ENCODE measurements at places on chromosomes 1 and 21. TPM values are rescaled to one million over a fixed set of nuclear protein-coding genes. Genes with fewer than 3 reads are reported as not detected.
A peak's percentile ranks its signal among the peaks of the same experiment; 100 is the strongest.

The UQCRH gene
- 851 TPM for total RNA-seq

The C1QTNF12 gene
- 3.5 TPM for total RNA-seq

The OR2L8 gene
- total RNA-seq = not detected

The C1orf116 gene
- total RNA-seq = 0.56 TPM

- no peak for DNase-seq
Observed at GRCh38 chr1:24316645-24317044, 2.5 kb upstream of the GRHL3 start.

- DNase-seq = peak; percentile 65
Observed at GRCh38 chr1:60903591-60903990, 178.8 kb upstream of the NFIA start.

- no peak for DNase-seq
Observed at GRCh38 chr1:151970128-151970527, 23.5 kb downstream of the S100A10 start.

GRCh38 chr21:36756527-36756926 lies 57.6 kb downstream of the SIM2 start:
- DNase-seq = no peak

DNA sequence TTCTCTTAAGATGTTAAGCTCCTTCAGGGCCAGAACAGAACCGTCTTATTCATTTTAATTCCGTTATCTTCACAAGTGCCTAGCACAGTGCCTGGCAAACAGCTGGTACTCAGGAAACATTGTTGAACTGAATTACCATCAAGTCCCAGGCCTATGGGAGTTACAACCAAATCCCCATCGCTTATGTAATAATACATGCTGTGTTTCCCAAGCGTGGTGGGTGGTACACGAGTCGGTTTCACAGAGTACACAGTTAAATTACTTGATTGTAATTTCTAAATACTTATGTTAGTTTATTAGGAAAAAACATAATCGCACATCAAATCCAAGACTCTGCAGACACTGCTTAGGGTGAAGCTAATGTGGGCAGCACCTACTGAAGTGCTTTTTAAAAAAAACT lies 1.0 kb downstream of the ANGEL2 start:
- DNase-seq = no peak

DNA sequence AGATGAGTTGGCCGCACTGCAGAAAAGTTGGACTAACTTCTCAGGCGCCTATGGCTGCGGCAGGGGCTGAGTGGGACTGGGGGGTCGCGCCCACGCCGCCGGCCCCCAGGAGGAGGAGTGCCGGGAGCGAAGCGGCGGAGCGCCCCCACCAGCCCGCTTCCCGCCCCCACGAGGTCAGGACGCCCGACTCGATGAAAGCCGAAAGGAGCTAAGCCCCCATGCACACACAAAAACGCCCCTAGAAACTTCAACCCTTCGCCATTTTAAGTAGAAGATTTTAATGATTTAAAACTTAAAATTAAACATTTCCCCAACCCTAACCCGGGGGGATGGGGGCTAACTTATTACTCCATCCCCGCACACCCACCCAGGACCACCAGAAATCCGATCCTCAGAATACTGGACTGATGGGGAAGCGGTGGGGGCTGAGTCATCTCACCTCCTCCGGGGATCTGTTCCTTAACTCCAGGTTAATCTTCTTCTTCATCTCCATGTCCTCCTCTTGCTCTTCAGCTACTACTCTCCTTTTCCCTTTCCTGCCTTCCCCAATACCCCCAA lies 539 bp downstream of the ANP32E start:
- DNase-seq = peak; percentile 69

GRCh38 chr1:27322569-27323240 lies 742 bp downstream of the TMEM222 start:
- DNase-seq = no peak

DNA sequence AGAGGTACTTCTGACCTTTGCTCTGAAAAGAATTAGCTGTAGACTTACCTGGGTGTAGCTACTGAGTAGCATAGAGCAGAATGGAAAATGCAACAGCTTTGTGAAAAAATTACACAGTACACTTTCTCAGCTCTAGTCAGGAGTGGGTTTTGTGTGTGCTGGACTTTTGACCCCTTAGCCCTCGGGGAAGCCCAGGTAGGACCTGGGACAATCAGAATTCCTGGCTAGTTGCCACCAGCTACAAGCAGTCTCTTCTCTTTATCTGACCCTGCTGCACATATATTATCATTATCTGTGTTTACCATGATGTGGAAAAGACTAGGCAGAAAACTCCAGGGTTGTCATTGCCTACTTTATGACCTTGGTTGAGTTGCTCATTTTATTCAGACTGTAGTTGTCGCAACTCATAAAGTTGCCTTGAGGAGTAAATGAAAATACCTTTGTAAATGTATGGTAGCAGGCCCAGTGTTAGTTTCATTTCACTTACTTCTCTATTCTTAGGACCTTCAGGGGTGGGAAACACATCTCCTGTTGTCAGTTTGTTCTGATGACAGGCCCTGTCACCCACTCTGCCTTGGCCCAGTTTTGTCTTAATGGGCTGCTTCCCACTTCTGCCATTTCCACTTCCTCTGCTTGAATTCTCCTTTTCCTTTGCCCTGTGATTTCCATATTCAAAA lies 5.4 kb downstream of the NEK7 start:
- no peak for DNase-seq

DNA sequence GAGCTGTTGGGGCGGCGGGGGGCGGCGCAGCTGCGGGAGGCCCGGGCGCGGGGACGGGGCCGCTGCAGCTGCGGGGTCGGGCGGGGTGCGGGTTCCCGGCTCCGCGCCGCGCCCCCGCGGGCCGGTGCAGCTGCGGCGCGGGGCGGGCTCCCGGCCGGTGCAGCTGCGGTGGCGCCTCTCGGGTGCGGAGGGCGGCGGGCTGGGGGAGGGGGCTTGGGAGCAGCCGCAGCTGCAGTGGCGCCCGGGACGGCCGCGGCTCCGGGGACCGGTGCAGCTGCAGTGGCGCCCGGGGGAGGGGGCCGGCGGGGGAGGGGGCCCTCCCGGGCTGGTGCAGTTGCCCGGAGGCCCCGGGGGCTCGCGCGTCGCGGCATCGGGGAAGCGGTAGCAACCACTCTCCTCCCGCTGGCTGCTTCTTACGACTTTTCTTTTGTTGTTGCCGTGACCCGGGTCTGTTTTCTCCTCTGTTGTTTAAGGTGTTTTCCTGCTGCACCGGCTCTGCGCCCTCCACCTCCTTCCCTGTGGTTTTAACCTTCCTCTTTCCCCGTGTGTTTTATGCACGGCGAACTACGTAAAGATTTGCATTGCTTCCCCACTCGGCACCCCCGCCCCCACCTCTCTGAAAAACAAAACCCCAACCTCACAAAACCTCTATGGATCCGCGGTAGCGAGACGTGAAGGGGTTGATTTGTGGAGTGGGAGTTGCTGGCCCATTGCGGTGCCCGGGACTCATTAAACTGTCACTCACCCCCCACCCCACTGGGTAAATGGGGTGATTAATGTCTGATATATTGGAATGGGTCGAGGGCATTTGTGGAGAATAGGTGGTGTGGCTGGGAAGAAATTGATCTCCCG lies 1.7 kb upstream of the ZBTB18 start:
- DNase-seq = peak; percentile 32

- DNase-seq = no peak
Observed at GRCh38 chr21:37873655-37874054, 42.6 kb downstream of the KCNJ6 start.

GRCh38 chr1:170145770-170146676 lies at the start of gene NTMT2:
NTMT2 (plus strand) TSS chr1:170145959; CDS start chr1:170146108, 149 bp downstream.
- DNase-seq = peak; percentile 72

DNA sequence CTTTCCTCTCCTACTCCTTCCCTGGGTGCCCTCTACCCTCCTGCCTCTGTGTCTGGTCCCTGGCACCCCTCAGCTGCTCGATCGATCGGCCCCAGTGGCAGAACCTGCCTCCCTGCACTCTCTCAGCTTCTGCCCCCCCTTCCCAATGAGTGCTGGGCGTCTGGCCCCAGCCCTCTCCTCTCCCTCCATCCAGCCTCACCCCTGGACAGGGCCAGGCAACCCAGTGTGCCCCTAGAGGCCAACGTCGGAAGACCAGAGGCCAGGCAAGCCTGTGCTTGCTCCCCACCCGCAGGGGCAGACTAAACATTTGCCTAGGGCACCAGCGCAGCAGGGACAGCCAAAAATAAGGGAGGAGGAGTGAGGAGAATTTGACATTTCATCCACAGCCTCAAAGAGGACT lies 43.5 kb downstream of the LGR6 start:
- DNase-seq = no peak
